Right lobe of liver (tissue), 6 donors: ENCODE measurements at places on chromosomes 7 and 10.

GRCh38 chr7:77740257-77740656 is 44.0 kb downstream of the RSBN1L start:
- DNase-seq, result no peak

GRCh38 chr7:116810267-116811116 is 51.9 kb upstream of the CAPZA2 start:
- DNase-seq, result no peak

DNA sequence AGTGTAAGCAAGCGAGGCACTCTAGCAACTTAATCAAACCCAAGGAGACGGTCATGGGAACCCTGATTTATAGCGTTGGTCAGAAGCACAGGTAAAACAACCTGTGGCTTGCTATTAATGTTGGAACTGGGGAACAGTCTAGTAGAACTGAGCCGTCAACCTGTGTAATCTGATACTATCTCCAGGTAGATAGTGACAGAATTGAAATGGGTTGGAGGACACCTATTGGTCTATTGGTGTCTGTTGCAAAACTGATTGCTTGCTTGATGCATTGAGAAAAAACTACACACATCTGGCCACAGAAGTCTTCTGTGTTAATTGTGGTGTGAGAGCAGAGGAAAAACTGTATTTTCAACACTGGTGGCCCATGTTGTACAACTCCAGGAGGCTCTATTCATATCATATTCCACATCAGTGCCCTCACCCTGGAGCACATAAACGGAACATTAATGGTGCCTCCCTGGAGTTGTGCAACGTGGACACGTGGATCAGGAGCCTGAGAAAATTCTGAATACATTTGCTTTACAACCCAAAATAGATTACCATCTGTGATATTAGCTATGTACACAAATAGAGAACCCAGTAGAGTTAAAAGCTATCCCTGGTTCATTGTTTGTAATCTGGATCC is 112.2 kb downstream of the MYO3A start:
- no peak for DNase-seq

DNA sequence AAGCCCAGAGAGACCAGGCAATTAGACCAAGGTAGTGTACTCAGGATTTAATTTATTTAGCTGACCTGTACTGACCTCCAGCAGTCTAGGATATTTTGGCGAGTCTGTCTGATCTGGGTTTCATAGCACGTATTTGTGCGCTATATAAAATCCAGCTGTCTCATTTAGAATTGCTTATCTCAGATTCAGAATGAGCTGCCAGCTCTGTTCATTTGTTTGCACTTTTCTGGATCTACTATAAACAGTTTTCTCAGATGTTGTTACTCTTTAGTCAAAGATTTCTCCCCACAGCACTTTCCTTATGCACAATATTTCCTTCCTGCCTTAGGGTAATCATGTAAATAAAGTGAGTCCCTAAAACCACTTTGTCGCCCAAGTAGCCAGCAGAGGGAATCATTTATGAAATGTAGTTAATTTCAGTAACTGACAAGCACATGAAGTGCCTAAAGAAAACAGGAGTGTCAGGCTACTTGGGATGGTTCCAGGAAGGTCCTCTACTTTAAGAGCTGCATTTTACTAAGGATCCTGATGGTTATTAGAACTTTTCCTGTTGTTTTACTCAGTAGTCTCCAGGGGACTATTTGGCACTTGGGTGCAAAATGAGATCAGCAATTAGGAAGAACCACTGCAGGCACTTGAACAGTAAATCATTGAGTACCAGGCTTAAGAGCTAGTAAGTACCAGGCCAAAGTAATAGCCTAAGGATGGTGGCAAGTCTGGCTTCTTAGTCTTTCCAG is 226.4 kb downstream of the TWIST1 start:
- DNase-seq, result no peak

GRCh38 chr7:111049971-111050680 is 40.8 kb upstream of the LRRN3 start:
- DNase-seq, result no peak

DNA sequence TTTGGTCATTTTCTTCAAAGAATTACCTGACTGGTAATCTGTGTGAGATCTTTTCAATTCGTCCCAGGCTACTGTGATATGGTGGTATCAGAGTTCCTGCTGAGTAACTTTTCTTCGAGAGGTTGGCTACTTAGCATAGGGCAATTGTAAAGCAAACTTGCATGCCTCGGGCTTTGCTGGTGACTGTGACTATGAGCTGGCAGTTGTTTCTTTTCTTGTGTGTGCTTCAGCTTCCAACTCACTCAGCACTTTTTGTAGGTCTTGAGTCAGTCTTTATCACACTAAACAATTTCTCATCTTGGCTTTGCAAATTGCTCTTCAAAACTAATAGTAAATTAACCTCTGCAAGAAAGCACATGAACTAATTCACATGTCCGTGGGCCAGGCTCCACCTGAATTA is 44.3 kb downstream of the PRR15 start:
- no peak for DNase-seq

GRCh38 chr7:126720232-126720631 is 532.5 kb downstream of the GRM8 start:
- no peak for DNase-seq

GRCh38 chr7:115475761-115476385 is 554.0 kb downstream of the MDFIC start:
- no peak for DNase-seq

- DNase-seq, result no peak
Measured at GRCh38 chr7:36874041-36874440, 149.7 kb upstream of the AOAH start.

DNA sequence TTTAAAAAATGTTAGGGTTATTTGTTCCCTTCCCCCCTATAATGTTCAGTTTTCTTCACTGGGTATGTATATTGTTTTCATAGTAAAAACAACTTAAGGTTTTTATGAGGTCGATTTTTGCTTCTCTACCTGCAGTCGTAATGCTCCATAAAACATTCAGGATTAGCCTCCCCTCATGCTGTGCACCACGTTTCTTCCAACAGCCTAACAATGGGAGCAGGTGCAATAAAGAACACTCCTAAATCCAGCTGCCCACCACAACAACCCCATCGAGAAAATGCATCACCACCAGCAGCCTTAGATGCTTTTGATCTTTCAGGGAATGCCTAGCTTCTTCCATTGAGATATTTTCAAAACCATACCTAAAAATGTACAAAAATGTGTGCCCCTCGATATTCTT is 111.1 kb downstream of the ADAM12 start:
- DNase-seq, result no peak

DNA sequence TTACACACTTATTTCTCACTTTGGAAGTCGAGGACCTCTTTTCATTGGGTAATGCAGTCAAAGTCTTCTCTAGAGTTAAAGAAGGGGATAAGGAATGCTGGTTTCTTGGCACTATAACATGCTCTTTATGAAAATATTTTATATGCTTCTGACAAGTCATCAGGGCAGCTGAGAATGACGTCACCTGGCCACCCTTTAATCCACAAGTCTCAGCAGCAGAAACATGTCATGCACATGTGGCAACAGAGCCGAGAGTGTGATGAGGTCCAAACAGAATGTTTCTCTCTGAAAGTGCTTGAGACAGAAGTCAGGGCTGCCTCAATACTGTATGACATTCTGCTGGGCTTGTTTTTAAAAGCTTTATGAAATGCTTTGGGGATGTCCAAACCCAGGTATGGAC is 63.5 kb upstream of the C10orf90 start:
- DNase-seq, result no peak

DNA sequence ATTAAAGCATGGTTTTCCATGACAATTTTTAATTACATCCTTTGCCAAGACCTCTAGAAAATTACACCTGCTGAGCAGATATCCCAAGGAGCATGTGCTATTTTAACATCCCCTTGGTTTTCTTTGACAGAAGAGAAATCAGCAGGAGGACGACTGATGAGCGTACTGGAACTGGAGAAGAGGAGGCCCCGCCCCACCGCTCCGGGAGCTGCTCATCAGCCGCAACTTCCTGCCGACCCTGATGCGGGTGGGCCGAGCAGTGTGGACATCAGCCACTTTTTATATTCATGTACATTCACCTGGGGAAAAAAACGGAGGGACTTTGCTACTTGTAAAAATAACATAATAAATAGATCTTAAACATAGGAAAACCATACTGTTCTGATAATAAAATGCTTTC is 54.2 kb downstream of the CDC123 start:
- no peak for DNase-seq

GRCh38 chr10:36366843-36367242 is 724.7 kb upstream of the FZD8 start:
- no peak for DNase-seq

GRCh38 chr10:88800152-88801125 is 2.1 kb upstream of the LIPM start:
- no peak for DNase-seq
